ENCODE measurements at places on chromosomes 12 and 14.

DNA sequence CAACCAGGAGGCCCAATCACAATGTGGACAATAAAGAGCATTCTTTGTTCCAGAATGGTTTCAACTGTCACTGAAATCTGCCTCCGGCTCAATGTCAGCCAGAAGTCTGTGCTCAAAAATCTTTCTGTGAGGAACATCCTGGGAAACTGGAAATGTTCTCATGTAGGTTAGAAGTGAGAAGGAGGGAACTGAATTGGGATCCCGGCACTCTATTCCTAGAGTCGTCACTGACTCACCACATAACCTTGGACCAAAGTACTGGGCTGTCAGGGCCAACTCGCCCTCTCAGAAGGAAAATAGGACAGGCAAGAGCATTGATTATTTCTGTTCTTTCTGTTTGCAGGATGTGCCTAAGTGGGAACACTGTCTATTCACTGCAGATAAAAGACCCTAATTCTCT, 57.6 kb downstream of the PRKAB1 start:
- no peak for DNase-seq

DNA sequence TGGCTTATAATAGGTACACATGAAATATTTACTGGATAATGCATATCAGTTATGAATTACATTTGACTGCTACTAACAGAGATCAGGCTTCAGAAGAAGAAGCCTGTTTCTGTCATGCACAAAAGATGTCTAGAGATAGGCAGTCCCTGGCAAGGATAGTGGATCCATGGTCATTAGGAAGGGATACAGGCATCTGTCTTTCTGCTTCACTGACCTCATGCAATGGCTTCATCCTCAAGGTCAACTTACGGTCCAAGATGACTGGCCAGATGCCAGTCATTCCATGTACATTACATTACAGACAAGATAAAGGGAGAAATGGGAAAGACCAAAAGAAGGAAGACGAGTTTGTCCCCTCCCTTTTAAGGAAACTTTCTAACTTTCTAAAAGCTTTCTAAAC, 94.0 kb downstream of the NUAK1 start:
- no peak for DNase-seq

DNA sequence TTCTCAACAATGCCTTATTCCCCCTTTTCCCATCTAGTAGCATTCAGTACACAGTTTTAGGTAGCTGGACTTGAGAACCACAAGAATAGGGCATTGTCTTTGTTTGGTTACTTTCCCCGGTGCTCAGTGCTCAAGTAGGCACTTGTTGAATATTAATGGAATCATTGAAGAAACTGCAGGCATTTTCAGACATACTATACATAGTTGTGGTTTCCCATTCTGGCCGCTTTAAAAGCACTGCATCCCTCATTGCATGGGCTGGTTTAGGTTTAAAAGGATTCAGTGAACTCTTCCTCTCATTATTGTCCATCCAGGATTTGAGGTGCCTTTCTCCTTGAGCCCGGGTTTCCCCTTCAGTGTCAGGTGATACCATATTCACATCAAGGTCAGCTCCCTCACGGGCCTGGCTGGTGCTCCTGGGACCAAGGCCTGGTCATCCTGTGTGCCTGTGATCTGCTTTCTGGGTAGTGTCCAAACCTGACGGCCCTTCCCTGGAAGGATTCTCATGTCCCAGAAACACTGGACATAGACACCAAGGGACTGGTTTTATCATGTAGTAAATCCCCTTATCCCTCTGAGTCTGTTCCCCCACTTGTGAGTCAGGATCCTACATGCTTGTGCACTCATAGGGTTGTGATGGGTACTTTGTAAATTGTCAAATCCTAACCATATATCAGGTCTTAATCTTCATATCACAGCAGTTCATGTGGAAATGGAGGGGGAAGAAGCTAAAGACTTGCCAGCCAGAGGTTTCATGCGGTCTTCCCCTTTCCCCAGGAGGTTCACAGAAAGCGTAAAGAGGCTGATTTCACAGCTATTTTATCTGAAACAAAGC, 7.4 kb downstream of the TCP11L2 start:
- no peak for DNase-seq

- DNase-seq: no peak
Observed at GRCh38 chr12:41967668-41968500, 176.8 kb downstream of the GXYLT1 start.

GRCh38 chr12:6946033-6946919, 2.5 kb downstream of the C12orf57 start:
- peak; percentile 60 for DNase-seq

- no peak for DNase-seq
Observed at GRCh38 chr14:35374263-35374712, 30.3 kb downstream of the NFKBIA start.

DNA sequence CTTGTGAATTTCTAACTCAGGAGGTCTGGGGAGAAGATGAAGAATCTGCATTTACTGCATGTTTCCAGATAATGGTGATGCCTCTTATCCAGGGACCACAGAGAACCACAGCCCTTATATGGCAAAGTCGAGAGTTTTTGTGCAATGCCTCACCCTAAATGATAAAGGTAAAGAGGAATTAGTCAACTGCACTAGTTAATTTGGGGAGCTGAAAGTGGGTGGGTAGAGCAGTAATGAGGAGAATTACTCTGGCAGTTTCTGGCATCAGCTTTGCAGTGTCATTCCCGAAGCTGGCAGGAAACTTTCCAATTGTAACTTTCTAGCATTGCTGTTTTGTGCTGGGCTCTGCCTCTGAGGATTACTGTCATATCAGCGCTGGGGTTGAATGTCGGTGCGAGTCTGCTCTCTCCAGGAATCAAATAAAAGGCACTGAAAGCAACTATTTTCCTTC, 10.3 kb downstream of the EGLN3 start:
- DNase-seq: no peak

DNA sequence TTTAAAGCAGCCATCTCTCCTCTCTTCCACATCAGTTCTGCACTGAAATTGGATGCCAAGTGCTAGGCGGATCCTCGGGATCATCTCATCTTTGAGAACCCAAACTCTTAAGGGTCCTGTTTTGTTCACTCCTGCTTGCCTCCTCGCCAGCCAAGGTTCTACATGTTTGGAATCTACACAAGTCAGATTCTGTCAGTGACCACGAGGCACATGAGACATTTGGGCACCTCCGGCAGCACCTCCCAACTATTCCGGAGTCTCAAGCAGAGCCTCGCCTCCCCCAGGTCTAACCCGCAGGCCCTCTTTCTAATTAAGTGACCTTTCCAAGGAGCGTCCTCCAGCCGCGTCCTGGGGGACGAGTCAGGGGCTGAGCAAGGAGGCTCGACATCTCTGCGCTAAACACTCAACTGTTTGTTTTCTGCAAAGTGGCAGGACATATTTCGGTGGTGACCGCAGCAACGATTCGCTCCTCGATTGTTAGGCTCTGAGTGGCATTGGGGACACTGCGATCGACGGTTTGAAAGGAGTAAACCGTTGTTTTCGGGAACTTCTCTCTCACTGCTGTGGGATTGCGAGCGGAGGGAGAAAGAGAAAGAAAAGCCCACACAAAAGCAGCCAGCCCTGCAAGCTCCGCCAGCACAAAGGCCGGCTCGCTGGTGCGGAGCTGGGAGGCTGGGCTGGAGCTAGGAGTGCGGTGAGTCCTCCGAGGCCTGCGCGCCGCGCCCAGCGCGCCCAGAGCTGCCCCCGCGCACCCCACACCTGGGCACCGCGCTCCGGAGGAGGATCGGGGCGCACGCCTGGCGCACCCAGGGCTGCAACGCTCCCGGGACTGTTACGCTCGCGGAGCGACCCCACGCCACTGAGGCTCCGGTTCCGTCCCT, 640 bp downstream of the ARMH4 start:
- no peak for DNase-seq

GRCh38 chr12:58725400-58726105, 194.8 kb downstream of the LRIG3 start:
- DNase-seq: no peak

- DNase-seq: no peak
Observed at GRCh38 chr14:96243785-96244184, 12.2 kb upstream of the BDKRB1 start.

- no peak for DNase-seq
Observed at GRCh38 chr12:129385637-129385990, 518.2 kb downstream of the TMEM132D start.

DNA sequence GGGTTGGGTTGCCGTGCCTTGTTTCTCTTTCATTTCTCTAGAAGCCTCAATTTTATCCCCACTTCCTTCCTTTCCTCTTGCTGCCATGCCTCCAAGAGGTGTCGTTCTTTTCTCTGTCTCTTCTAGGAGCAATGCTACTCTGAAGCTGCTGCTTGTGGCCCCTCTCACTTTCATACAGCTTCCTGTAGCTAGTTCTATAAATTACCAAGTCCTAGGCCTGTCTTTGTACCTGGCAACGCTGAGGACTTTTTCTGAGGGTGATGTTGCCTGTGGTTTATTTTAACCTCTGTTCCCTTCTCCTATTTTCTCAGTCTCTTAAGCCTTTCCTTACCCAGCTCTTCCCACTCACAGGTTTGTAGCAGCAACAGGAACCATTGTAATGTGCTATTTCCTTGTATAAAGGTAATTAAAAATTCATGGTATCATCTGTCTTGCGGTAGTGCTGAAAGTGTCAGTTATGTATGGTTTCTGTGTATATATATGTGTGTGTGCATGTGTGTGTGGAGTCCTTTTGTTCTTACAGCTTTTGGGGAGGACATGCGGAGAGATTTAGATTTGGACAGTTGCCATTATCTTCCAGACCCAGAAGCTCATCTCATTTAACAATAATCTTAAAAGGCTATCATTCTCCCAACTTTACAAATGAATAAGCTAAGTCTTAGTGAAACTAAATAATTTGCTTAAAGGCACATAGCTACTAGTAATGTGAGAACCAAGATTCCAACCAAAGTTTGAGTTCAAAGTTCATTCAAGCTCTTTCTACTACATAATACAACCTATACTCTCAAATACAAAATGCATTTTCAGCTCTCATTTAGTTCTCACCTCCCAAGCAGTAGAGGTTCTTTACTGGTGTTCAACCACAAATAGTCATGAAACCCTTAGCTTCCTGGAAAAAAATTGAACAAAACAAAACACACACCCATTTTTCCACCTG, 43.8 kb downstream of the DDHD1 start:
- peak; percentile 45 for DNase-seq

DNA sequence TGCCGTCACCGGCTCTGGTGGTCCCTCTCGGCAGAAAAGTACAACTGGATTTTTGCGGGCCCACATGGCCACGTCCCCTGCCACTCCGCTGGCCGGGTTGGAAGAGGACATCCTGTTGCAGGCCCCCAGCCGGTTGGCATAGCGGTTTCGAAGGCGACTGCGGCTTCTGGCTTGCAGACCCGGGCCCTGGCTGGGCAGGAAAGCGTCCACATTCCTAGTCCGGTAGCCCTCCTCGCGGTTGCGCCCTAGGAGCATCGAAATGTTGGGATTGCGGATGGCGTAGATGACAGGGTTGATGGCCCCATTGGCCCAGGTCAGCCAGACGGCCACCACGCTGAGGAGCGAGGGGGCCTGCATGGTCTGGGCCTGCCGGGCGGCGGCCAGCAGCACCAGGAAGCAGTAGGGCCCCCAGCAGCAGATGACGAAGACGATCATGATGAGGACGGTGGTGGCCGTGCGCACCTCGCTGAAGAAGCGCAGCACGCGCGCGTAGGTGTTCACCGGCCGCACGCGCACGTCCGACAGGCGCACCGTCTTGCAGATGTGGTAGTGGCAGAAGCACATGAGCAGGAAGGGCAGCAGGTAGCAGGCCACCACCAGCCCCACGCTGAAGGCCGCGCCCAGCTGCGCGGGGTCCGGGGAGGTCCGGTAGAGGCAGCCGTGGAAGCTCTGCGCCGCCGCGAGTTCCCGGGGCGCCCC, 1.2 kb downstream of the GPR135 start:
- peak; percentile 23 for DNase-seq

GRCh38 chr12:27549801-27550652, 26.0 kb downstream of the PPFIBP1 start:
- DNase-seq: no peak

DNA sequence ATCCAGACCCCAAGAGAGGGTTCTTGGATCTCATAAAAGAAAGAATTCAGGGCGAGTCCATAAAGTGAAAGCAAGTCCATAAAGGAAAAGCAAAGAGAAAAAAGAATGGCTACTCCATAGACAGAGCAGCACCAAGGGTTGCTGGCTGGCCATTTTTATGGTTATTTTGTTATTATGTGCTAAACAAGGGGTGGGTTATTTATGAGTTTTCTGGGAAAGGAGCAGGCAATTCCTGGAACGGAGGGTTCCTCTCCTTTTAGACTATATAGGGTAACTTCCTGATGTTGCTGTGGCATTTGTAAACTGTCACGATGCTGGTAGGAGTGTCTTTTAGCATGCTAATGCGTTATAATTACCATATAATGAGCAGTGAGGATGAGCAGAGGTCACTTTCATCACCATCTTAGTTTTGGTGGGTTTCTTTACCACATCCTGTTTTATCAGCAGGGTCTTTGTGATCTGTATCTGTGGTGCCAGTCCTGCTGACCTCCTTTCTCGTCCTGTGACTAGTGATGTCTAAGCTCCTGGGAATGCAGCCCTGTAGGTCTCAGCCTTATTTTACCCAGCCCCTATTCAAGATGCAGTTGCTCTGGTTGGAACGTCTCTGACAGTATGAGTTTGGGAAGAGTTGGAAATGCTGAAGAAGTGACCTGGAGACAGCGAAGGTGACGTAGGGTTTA, 100.5 kb downstream of the ZNF664 start:
- DNase-seq: no peak

GRCh38 chr12:68739891-68740290, 6.1 kb upstream of the SLC35E3 start:
- no peak for DNase-seq

GRCh38 chr12:132355742-132356681, 26.6 kb upstream of the GALNT9 start:
- DNase-seq: no peak

GRCh38 chr12:7935590-7936581, at the start of gene SLC2A3:
TSS of gene SLC2A3 (minus strand) at chr12:7936187. CDS start at chr12:7936034, 153 bp downstream.
- peak; percentile 88 for DNase-seq

DNA sequence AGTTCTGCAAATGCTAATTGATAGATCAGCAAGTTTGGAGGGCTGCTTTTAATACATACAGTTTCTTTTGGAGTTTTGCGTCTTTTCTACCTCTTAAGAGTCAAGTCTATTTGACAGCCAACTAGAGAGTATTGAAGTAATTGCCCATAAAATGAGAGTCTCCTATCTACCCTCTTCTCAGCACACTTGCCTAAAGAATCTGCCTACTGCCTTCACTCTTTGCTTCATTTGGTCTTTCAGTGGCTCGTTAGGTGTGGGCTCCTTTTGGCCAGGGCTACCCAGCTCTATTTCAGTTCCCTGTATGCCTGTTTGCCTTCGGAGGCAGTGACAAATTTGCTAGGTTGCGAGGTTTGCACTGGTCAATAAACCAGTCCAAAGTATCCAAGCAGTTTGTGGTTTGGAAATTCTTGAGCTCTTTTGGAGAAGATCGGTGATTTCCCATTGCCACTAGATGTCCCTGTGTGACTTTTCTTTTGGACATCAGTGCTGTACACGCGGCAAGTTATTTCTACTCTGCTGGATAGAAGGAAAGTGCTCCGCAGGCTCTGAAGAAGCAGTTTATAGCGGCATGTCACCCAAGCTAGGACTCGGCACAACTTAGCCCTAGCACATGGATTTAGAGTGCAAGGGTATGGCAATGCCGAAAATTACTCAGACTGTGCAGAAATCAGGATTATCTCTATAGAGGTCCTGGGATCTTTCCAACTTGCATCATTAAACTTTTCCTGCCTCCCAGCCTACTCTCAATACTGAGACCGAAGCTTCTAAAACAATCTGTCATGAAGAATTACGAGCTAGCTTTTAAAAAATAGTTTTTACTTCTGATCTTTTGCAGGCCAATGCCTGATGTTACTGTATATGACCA, 38.6 kb downstream of the MGST1 start:
- DNase-seq: no peak
